ENCODE measurements at places on chromosomes 1 and 21.

- no peak for DNase-seq
Observed at GRCh38 chr1:245045087-245045881, 109.5 kb upstream of the KIF26B start.

DNA sequence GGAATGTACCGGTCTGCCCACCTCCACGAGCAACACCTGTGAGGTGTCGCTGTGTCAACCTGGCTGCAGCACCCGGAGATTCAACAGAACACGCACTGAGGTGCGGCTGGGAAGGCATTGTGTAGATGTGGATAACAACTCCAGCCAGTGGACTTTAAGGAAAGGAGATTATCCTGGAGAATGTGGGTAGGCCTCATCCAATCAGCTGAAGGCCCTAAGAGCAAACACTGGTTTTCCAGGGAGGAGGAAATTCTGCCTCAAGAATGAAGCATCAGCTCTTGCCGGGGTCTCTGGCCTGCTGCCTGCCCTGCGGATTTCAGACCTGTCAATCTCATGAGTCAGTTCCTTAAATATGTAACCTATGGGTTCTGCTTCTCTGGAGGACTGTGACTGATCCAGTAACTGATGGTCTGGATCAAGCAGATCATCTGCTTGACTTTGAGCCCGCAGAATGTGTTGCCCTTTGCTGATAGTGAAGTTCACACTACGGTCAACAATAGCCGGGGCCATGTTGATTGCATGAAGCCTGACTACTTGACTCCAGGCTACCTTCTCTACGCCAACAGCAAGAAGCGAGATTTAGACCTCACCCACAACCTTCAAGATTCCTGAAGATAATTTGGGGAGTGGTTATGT is 15.9 kb upstream of the PRDM15 start:
- no peak for DNase-seq

- peak; percentile 88 for DNase-seq
Observed at GRCh38 chr1:43836267-43836951, 97.2 kb upstream of the ARTN start.

DNA sequence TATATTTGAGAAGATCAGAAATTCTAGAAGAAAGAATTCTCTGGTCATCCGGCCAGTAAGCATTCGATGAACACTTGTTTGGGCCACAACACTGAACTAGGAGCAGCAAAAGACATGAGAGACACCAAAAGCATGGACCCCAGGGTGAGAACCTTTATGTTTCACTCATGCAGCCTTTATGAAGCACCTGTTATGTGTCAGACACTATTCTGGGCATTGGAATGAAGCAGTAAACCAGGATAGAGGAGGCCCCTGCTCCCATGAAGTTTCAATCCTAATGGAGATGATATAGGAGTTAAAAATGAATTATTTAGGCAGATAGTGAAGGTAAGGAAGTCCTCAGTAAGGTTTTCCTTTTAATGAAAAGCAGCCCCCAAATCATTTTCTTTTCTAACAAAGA is 43.6 kb downstream of the OLFML3 start:
- DNase-seq: no peak

DNA sequence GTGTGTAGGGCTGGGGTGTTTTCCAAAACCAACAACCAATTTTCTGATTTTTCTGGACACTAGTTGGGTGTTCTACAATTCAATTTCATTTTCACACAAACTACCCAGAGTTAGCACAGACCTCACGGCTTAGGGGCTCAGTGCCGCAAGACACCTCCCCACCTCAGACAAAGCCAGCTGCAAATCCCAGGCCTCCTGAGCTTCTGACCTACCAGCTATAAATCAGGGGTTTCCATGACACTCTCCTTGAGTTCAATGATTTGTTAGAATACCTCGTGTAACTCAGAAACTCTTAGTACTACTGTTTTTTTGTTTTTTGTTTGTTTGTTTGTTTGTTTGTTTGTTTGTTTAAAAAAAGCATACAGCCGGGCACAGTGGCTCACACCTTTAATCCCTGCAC is 28.7 kb upstream of the FAM89A start:
- DNase-seq: no peak

DNA sequence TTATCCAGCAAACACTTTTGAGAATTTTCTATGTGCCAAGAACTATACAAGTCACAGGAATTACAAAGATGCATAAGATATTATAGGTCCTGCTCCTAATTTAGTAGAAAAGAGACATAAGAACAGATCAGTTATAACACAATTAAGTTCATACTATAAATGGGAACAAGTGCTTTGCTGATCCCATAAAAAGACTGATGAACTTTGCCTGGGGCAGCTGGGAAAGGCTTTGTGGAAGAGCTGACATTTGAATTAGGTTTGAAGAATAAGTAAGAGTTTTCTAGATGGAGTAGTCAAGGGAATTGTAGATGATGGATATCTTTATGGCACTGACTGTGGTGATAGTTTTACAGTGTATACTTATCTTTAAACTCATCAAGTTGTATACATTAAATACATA is 76.5 kb downstream of the VCAM1 start:
- DNase-seq: no peak

DNA sequence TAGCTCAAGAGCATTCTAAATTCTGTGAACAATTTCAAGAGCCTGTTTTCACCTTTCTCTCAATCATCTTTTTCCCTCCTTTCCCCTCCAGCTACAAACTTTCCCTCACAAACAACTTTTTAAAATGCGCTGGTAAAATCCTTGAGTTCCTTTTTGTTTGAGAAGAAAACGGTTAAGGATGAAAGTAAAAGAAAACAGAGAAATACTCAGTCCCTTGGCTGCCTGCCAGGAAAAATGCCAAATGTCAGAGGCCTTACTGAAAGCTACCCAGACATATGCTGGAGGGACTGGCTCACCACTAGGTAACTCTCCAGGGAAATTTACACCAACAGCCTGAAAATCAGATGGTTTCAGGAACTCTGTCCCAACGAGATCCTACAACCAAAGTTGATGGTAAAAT is 11.0 kb upstream of the SERBP1 start:
- DNase-seq: no peak

DNA sequence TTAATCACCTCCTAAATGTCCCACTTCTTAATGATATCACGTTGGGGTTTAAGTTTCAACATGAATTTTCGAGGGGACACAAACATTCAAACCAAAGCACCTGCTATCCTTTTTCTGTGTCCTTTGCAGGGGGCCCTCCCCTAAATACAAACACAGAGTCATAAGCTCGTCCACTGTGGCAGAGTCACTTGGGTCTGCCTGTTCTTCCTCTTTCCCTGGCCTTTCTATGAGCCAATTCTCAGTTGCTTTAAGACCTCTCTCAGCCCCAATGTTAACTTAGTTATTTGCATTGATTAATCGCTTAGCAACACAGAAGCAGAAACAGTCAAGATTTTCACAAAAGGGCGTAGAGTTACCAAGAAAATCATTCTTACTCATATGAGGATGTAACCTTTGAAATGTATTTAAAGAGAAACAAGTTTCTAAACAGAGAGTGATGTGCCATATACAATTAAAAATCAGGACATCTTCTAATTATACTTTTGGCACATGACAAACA is 14.9 kb downstream of the APCS start:
- no peak for DNase-seq

DNA sequence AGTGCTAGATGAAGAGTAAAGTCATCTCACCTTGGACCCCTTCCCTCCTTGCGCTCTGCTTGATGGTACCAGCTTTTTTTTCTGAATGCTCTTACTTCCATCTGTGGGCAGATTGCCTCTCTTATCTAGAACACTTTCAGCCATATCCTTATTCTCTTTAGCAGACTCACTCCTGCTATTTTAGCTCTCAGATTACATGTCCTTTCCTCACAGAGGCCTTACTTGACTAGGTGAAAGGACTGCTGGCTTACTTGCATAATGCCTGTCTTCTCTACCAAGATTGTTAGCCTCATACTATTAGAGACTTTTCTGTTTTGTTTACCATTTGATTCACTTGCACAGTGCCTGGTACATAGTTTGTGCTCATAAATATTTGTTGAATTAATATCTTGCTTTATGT is 9.3 kb downstream of the IFI44 start:
- DNase-seq: no peak

GRCh38 chr1:246934765-246935164 is 3.0 kb upstream of the AHCTF1 start:
- DNase-seq: no peak

DNA sequence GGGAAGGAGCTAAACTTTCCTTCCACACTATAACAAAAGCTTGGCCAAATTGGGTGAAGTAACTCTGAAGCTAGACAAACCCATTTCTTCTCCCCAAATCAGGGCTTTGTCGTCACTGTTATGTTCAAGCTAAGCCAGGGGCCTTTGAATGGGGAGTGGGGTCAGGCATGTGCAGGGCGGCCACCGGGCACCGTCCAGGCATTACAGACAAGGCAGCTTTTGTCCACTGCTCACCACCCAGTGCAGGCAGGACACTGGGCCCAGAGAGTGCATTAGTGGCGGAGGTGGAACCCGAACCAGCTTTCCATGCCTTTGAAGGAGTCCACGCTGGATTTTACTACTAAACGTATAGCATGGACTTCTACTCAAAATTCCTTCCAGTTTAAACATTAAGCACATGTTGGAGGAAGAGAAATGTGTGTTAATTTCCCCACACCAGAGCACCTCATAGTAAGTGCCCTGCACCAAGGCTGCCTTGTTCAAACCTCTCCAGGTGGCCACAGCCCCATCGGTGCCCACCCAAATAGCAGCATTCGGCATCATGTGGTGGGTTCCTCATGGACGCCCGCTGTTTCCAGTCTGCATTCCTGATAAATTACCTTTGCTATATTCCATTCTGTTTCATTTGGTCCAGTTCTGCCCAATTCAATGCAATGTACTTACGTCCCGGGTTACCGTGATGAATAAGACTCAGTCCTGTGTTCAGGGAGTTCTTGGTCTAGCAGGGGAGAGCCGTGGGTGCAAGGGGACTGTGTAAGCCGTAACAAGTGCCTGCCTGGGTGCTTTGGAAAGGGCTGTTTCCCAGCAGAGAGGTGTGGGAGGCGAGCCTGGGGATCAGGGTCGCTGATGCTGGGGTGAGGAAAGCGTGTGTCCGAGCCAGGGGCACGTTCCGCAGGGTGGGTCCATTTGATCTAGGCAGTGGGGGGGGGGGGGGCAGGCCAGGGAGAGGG is 1.6 kb downstream of the UBASH3A start:
- DNase-seq: no peak

All from D341Med (cell line).